ENCODE measurements at places on chromosomes 4 and X.

DNA sequence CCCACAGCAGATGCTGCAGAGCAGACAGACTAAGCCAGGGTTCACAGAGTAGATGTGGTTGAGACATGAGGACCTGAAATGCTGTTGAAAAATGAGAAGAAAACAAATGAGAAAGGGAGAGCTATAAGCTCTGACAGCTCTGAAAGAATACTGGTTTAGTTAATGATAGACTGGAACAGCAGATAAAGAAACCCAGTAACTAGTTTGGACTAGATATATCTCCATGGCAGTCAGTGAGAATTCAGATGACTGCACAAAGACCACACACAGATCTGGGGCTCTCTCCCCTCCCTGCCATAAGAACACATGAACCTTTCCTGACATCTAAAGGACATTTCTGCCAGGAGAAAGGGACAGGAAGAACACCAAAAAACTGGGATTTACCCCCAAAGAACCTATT, 8.2 kb downstream of the NAA11 start:
- no peak for DNase-seq

- no peak for DNase-seq
Observed at GRCh38 chrX:47235691-47236103, 2.9 kb downstream of the USP11 start.

DNA sequence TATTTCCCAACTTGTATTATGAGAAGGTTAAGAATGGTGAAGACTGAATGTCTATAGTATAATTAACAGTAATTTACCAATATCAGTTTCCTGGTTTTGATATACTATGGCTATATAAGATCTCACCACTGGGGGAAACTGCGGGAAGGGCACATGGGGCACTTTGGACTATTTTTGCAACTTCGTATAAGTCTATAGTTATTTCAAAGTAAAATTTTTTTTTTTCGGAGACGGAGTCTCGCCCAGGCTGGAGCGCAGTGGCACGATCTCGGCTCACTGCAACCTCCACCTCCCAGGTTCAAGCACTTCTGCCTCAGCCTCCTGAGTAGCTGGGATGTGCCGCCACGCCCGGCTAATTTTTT, 46.1 kb downstream of the CXorf58 start:
- no peak for DNase-seq

DNA sequence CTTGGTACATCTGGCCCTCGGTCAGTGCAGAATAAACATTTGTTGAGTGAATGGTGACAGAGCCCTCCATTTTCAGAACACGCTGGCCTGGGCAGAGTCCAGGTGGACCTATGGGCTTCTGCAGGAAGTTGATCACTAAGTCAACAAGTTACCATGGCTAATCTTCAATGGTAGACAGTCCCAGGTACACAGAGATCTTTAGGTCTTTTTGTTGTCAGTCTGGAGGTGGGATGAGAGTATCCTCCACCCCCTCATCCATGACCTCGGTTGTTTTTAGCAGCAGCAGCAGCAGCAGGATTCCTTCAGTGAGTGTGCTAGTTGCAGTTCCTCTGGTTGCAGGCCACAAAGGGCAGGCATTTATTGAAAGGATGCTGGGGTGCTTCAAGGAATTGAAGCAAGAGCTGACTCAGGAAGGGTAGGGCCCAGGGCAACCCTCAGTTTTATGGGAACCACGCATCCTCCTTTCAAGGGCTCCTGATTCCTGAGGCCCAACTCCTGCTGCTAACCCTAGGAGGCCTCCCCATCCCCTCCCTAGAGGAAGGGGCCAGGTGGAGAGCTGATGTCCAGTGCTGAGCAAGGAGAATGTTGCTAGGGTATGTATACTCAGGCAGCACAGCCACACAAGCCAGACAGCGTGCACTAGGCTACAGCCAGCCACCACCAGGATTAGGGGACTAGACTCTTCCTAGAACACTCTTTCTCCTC, 1.7 kb upstream of the USP27X start:
- no peak for DNase-seq

DNA sequence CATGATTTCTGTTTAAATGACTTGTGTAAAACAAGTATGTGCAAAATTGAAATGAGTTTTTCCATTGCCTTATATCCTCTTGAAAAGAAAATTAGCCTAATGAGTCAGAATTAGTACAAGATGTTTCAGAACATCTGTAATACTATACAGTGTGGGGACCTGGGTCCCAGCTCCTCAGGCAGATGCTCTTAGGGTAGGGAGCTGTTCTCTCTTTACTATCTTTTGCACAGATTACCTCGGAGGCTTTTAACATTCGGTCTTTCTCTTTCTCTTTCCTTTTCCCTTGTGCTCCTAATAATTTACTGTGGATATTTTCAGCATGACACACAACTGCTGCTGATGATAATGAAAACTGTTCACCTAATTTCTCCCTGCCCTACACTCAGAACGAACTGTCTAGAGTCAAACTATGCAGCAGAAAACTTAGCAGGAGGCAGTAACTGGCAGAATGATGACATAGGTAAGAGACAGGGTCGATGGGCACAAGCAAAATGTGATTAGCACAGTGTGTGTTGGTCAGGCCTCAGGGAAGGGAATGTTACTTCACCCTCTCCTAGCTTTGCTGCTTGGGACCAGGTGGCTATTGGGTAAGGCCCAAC, 455.3 kb downstream of the PDHA2 start:
- DNase-seq = no peak

DNA sequence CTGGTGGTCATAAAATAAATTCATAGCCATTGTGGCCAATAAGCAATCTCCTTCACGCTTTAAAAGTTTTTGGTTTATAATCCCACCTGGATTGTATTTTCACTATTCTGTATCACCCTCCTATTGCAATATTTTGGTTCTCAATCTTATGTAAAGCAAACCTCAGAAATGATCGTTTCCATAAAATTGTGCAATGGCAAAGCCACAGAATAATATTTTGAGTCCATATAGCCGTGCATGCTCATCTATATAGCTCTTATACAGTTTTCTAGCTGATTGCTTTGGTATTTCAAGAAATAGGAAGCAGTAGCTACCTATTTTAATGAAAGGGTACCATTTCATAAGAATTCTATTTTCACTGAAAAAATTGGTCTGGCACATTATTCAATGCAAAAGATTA, 10.0 kb upstream of the HAND2 start:
- DNase-seq = no peak

GRCh38 chr4:123599920-123600810, 203.6 kb downstream of the SPRY1 start:
- peak; percentile 67 for DNase-seq

DNA sequence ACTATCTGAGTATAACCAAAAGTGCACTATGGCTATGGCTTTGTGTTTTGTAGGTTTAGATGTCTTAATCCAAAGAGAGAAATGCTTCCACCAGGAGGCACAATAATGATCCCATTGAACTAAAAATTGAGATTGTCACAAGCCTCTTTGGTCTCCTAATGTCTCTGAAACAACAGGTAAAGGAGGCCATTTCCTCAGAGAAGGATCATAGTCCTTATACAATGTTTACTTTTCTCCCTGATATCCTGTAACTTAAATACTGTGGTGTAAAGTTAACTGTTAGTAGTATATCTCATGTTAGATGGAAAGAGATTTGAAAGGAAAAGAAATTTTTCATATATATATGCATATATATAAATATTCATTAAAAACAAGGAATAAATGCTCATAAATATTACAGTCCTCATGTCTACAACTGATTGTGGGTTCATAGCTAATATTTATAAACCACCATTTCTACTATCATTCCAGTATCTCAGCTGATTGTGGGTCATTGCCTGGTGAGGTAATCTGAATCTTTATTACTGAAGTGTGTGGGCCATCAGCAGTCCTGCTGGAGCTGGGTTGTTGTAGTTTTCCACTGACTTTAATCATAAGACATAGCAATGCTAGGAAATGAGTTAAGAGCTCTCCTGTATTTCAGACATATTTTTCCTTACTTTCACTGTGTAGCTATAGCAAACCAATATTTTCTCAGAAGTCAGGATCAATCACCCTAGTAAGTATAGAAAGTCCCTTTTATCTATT, 1230.4 kb downstream of the PCDH18 start:
- DNase-seq = no peak

DNA sequence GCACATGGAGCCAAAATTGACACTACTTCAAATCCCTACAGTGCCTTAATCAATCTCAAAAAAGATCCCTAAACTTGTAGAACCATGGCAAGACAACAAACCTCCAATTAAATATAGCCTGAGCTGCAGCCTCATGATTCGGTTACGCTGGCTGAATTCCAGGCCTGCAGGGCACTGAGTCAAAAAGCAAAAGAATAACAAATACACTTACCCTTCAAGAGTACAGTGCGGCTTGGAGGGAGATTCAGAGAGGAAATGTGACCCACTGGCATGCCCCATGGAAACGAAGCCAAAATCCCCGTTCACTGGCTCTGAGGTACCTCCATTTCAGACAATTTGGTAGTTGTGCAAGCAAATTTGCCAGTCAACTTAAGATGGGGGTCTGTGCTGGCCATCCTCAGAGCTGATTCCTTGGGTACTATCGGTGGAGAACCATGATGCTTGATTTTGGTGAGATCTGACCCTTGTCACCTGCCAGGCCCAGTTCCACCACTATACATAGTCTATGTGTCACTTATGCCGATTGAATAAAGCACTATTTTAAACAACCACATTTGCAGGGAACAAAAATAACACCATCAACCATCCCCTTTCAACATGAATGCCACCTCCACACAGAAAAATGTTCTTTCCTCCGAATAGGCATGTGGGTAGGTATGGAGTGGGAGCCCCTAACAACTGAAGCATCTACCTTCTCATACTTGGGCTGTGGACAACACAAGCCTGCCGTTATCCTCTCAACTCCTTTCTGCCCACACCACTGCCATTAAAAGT, 2.1 kb downstream of the C4orf54 start:
- no peak for DNase-seq

DNA sequence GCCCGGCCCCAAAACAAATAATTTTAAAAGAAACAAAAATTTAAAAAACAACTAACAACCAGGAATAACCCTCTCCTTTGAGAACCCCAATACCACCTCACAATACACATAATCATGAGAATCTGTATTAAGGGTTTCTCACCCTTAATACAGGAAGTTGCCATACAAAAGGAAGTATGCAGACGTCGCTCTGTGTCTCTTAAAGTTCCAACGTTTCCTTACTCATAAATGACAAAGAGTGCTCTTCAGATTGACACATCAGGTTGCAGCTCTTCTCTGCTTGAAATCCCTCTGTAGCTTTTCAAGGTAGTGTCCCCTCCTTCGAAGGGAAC, 73.9 kb upstream of the IRF2 start:
- DNase-seq = no peak

GRCh38 chr4:185467101-185467500, 4.4 kb downstream of the CCDC110 start:
- no peak for DNase-seq

DNA sequence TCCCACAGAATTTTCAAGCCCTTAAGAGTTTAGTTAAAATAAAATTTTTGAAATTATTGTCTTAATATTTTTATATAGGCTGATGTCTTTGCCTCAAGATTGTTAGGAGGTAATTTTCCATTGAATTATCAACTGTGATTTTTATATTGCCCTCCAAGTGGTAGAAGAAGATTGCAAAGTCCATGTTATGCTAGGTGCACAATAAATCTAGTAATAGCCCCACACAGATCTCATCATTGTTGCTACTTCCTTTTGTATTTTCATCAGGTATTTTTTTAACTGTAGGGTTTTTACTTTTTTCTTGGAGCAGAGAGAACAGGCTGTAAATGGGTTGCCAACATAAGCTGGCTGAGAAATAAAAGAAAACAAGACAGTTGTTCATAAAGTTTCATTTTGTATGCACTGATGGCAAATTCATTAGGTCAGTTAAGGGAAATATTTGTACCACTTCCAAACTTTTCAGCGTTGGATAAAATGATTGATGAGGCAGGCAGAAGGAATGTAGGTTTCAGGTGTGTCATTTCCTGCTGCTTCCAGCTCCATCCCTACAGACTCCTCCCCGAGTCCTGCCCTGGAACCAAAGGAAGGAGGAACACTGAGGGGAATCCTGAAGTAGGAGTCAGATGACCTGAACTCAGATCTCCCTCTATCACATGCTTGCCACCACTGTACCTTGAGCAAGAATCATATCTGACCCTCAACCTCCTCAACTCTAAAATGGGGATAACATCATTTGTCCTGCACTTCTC, 105.5 kb downstream of the PRRG1 start:
- DNase-seq = no peak

DNA sequence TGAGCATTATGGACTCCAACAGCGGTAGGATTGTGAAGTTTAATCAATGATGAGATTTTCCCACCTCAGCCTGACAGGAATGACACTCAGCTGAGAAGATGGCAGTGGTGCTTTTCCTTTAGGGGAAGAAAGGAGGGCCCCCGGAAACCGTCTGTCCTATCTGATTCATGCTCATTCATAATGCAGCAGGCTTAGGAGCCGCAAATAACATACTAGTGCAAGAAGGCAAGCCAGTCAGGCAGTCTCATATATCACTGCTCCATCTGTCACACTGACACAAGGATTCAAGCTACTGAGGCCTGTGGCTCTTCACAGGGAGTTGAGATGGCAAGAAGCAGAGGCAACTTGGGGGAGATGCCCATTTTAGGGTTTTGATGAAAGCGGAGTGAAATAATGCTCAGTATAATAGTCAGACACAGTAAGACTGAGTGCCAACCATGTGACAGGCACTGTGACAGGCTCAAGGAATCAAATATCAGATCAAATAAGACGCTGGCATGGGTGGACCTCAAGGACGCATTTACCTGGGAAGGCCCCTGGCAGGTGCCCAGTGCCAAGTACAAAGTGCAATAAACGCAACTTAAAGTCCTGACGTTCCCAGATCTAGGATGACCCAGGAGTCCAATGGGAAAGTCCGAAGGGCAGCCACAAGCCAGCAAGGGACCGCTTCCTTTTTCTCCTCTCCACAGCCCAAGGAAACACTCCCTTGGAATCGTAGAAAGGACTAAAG, 63.4 kb downstream of the FHDC1 start:
- no peak for DNase-seq

DNA sequence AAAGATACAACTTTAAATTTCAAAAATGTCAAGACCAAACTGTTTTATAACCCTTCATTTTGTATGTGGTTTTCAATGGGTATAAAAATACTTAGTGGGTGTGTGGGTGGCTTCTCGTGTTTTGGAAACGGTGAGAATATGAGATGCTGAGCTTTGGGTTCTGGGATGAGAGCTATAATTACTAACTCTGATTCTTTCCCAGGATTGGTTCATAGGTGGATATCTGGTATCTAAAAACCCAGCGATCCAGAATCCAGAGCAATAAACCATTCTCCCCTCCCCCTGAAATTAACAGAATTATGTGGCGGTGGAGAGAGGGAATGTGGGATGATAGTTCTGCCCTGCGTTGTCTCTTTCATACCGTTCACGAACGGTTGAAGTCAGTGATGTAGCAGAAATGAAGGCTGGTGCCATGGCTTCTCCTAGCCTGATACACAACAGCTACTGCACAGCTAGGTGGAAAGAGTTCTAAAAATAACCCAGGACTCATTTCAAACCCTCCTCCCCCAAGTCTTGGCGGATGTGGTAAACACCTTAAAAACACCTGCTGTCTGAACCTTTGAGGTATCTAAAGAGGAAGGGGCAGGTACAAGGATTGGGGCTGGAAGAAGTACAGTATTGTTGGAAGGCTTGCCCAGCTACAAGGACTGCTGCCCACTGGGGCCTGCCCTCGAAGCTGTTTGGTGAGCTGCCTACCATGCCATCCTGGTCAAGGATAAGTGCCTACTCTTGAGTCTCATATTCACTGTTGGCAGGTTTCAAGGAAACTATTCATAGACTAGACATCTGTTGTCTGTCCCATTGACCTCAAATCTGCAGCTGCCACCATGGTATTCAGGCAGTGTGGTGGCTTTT, 44.5 kb downstream of the SEPTIN11 start:
- DNase-seq = no peak
